ENCODE measurements at places on chromosomes 4 and X. TPM values are rescaled to one million over a fixed set of nuclear protein-coding genes. Genes with fewer than 3 reads are reported as not detected.

Gene SPATA4
- polyA plus RNA-seq, result not detected

GRCh38 chrX:375181-376036 lies 11.3 kb downstream of the PPP2R3B start:
- DNase-seq, result no peak

GRCh38 chr4:29052266-29052665 lies 1667.9 kb upstream of the PCDH7 start:
- no peak for DNase-seq

- DNase-seq, result no peak
Measured at GRCh38 chrX:109939498-109939897, 63.4 kb upstream of the TMEM164 start.

DNA sequence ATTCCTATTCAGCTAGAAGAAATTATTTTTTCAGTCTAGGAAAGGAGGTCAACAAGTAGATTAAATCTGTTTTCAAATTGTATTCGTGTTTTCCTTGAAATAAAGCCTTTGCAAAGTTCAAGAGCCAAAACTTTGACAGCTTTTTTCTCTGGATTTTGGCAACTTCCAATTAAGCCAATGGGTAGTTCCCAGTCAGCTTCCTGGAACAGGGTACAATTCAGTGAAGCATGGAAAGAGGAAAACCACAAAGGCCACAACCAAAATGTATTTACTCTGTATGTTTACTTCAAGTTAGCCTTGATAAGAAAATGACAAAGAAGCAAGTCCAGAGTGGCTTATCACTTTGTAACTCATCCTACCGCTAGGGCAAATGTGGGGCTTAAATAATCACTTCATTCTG lies 188.6 kb downstream of the COMMD8 start:
- no peak for DNase-seq

Gene ZNF630
- 1.2 TPM for polyA plus RNA-seq

- DNase-seq, result no peak
Measured at GRCh38 chr4:140735779-140736391, 20.3 kb downstream of the TBC1D9 start.

DNA sequence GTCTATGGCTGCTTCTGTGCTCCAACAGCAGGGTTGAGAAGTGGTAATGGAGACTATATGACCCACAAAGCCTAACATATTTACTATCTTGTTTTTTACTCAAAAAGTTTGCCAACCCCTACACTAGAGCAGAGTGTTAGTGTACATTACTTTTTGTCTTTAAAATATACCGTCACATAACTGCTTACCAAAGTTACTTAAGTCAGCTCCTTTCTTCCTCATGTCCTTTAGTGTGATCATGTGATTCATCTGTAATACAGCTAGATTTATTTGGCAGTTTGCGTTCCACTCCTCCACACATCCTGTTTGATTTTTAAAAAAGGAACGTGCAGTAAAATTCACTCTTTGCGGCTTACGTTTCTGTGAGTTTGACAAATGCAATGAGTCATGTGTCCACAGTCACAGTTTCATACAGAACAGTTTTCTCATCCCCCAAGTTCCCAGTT lies 162.4 kb upstream of the GPRIN3 start:
- DNase-seq, result no peak

GRCh38 chr4:6785572-6785925 lies 3.0 kb downstream of the KIAA0232 start:
- DNase-seq, result no peak

Gene PRAF2
- 56.4 TPM for polyA plus RNA-seq

DNA sequence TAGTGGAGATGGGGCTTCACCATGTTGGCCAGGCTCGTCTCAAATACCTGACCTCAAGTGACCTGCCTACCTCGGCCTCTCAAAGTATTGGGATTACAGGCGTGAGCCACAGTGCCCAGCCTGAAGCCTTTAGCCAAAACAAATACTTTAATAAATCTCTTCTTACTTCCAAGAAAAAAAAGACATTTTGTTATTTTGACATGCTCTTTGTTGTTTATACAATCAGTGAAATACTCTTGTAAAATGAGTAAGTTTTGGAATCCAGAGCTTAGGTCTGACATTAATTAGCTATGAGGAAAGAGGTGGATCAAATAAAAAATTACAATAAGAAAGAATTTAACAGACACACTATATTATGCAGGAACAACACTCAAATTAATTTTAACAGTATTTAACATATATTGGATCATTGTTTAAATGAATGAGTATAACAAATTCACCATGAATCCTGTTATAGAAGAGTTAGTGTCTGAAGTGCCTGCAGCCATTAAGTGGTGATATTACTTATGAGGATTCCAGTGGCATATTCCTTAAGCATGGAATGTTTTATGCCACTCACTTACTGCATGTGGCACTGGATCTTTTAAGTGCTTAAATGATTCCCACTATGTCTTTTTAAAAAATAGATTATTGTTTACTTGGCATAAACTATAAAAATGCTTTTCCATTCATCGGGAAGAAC lies 260.1 kb upstream of the GIMD1 start:
- no peak for DNase-seq
